ENCODE measurements at places on chromosomes 2 and 18. TPM values are rescaled to one million over a fixed set of nuclear protein-coding genes. Genes with fewer than 3 reads are reported as not detected.

The DNAJC5G gene
- not detected for total RNA-seq

The ADRA2B gene
- 1.7 TPM for total RNA-seq

The GCFC2 gene
- 18.4 TPM for total RNA-seq

The RNF125 gene
- 40.5 TPM for total RNA-seq

The BOK gene
- total RNA-seq: not detected

The REG3A gene
- total RNA-seq: not detected

The DSC2 gene
- total RNA-seq: not detected

The COL3A1 gene
- 0.12 TPM for total RNA-seq

The HSPD1 gene
- 720 TPM for total RNA-seq

The PAPOLG gene
- 22.9 TPM for total RNA-seq

The SMAD4 gene
- 84.7 TPM for total RNA-seq

The OBSL1 gene
- 1.3 TPM for total RNA-seq

The CACNB4 gene
- 0.31 TPM for total RNA-seq

All from activated T-cell treated with anti-CD3 and anti-CD28 coated beads, Interleukin-2, amount 50 U/mL, for 72 hours (primary cell).